Peyer's patch (tissue), 4 donors: ENCODE measurements at places on chromosomes 3 and 15. TPM values are rescaled to one million over a fixed set of nuclear protein-coding genes. Genes with fewer than 3 reads are reported as not detected.

HAUS2 gene
- 16.5 TPM for total RNA-seq

PFN2 gene
- 39.6 TPM for total RNA-seq

GPR176 gene
- 0.88 TPM for total RNA-seq

GOLGA8Q gene
- 1.7 TPM for total RNA-seq

CKMT1B gene
- 74.3 TPM for total RNA-seq

DAPK2 gene
- total RNA-seq = 189 TPM

APBA2 gene
- total RNA-seq = 7.2 TPM

GNAT1 gene
- total RNA-seq = not detected

SLC28A2 gene
- 0.83 TPM for total RNA-seq

CRYBG3 gene
- 47.0 TPM for total RNA-seq

ALDH1A3 gene
- 99.9 TPM for total RNA-seq

SAMD7 gene
- total RNA-seq = not detected

C2CD4B gene
- 9.9 TPM for total RNA-seq

MUC13 gene
- 14.0 TPM for total RNA-seq

ZNF80 gene
- not detected for total RNA-seq

CNTN3 gene
- 2.4 TPM for total RNA-seq

HRG gene
- not detected for total RNA-seq

HHLA2 gene
- total RNA-seq = 14.9 TPM

GJD2 gene
- not detected for total RNA-seq

GPR15 gene
- total RNA-seq = 26.4 TPM

FBXO40 gene
- total RNA-seq = not detected

CLDN16 gene
- not detected for total RNA-seq

ZBTB20 gene
- 57.5 TPM for total RNA-seq

MGLL gene
- 56.1 TPM for total RNA-seq

SOX14 gene
- total RNA-seq = not detected

RBP2 gene
- 315 TPM for total RNA-seq

CCDC39 gene
- not detected for total RNA-seq

C3orf22 gene
- not detected for total RNA-seq

GOLGA6L10 gene
- not detected for total RNA-seq

ARPIN gene
- total RNA-seq = 20.6 TPM
